Stimulated activated CD8-positive, alpha-beta memory T cell treated with anti-CD3 and anti-CD28 coated beads, Interleukin-4, amount 100 ng/mL, for 4 hours (primary cell): ENCODE measurements at places on chromosomes 12 and 14.

GRCh38 chr14:104393898-104394381 is 185.6 kb upstream of the C14orf180 start:
- DNase-seq, result peak; percentile 33

DNA sequence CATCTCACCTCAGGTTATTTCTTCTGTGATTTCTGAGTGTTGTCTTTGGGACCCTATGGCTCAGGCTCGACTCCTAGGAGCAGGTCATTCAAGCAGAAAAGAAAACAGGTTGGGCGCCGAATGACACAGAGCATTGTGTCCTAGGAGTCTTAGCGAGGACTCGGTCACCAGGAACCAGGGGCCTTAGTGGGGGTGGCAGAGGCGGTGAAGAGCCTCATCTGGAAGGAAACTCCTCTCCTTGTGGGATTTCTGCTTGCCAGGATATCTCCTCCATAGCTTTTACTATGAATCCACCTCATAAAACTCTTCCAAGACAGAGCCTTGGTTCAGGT is 630 bp downstream of the PLEKHH1 start:
- no peak for DNase-seq

DNA sequence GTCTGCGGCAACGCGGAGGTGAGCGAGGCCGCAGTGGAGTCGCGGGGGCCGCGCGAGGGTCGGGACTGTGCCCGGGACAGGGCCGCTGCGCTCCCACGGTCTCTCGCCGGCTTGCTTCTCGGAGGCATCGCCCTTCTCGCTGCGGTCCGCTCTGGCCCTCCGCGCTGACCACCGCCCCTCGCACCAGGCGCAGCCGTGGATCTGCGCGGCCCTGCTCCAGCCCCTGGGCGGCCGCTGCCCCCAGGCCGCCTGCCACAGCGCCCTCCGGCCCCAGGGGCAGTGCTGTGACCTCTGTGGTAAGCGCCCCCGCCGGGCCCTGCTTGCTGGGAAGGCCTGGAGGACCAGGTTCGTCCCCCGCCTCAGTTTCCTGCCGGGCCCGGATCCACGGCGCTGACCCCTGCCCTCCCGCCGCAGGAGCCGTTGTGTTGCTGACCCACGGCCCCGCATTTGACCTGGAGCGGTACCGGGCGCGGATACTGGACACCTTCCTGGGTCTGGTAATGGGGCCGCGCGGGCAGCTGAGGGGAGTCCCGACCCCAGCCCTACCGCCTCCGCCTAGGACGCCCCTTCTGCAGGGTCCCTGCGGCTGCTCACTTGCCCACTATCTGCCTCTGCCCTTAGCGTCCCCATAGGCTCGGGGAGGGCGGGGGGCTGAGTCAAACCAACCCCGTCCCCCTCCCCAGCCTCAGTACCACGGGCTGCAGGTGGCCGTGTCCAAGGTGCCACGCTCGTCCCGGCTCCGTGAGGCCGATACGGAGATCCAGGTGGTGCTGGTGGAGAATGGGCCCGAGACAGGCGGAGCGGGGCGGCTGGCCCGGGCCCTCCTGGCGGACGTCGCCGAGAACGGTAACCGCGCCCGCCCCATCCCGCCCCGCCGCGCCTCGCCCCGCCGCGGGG is 7.0 kb downstream of the AMN start:
- DNase-seq, result no peak

GRCh38 chr12:19382111-19382526 is 57.2 kb upstream of the AEBP2 start:
- peak; percentile 15 for DNase-seq

DNA sequence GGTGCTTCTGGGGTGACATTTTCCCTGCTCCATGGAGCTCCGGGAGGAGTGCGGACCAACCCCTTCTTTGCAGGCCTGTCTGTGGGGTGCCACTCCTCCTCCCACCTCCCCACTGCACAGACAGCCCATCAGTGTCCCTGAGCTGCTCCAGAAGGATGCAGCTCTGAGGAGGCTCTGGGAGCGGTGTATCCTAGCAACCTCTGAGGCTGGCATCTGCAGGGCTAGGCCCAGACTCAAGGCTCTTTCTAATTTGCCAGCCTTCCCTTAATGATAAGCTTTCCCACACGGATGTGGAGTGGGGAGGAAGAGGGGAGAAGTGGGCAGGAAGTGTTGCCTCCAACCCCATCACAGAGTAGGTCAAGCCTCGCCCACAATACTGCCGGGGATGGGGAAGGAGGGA is 59.7 kb downstream of the CALM1 start:
- DNase-seq, result no peak

DNA sequence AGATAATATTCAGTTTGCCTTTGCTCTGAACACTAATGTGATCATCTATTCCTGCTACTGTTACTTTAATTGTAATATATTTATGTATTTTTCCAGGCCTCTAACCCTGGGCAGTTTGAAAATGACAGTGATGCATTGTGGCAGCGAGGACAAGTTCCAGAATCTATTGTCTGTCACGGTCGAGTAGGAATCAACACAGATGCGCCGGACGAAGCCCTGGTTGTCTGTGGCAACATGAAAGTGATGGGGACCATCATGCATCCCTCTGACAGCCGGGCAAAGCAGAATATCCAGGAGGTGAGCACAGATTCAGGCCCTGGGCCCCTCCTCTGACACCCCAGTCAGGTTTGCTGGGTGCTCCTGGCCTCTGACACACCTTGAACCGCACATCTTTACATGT is 78.5 kb downstream of the MYRFL start:
- no peak for DNase-seq

DNA sequence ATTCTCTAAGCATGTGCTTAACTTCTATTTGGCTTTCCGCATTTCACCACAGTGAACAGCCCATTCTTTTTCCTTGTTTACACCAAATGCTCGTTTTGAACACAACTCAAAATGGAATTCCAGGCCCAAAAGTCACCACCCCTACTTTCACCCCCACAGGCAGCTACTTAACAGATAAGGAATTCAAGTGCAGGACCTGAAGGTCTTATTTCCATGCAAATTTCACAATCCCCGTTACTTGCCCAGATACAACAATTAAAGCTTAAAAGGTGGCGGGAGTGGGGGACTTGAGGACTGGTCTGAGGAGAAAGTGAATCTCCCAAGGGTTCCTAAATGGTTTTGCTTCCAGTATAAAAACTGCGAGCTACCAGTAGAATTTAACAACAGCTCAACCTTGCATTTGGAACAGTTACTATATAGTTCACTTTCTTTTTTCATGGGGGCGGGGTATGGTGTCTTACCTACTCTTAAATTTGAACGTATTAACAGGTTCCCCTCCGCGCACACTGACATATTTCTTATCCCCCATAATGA is 3.7 kb downstream of the USP44 start:
- DNase-seq, result no peak

DNA sequence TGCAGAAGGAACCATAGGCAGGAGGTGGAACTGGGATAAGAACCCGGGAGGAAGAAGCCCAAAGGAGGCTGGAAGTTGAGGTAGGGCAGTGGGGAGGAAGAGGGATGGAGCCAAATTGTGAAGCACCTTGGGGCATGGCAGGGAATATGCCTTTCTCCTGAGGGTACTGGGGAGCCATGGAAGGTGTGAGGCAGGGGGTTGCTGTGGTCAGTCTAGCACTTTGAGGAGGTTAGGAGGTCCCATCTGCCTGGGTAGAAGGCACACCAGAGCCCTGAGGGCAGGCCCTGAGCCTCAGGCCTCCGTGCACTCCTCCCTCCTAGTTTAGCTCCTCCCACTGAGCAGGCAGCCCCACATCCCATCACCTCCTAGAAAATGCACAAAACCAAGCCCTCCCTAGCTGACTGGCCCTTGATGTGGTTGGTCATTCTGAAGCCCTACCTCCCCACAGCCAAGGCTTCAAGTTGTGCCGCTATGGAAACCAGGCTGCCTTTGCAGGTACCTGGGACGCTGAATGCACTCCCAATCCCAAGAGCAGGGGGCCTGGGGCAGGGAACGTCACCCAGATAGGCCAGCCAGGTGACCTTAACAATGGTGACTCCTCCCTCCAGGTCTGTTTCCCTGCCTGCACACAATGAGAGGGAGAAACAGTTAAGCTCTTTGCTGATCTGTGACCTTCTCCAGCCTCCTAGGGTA is 15.1 kb downstream of the PHETA1 start:
- DNase-seq, result no peak

GRCh38 chr12:88227871-88228270 is 85.8 kb downstream of the TMTC3 start:
- DNase-seq, result no peak

DNA sequence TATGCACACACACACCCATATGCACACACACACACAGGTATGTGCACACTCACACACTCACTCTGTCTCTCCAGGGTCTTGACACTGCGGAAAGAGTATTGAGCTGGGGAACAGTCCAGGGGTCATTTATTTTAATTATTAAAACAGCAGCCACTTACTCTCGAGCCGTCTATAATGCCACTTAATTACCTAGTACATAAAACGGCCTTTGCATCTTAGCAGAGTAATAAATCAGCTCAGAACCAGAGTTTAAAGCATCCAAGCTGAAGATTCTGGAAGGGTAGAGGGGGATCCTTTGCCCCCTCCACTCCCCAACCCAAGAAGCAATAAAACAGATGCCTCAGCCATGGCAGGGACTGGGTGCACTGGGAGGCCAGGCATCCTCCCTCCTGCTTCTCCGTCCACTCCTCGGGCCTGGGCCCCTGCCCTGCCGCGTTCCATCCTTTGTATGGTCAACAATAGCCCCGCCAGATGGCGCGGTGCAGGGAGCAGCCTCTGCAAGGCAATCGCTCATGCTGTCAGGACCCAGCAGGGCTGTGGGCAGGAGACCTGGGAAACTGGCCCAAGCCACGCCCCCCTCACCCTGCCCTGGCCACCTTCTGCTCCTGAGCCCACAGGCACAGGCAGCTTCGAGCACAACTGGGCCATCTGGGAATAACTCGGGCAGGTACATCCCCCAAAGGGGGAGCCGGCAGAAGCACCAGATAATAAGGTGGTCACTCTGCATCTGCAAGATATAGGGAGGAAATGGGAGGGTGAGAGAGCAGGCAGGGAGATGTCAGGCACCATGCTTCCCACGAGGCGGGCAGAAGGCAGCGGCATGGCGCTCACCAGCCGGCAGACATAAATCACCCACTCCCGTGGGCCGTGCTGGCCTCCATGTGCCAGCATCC is 40.9 kb downstream of the CCDC85C start:
- no peak for DNase-seq

DNA sequence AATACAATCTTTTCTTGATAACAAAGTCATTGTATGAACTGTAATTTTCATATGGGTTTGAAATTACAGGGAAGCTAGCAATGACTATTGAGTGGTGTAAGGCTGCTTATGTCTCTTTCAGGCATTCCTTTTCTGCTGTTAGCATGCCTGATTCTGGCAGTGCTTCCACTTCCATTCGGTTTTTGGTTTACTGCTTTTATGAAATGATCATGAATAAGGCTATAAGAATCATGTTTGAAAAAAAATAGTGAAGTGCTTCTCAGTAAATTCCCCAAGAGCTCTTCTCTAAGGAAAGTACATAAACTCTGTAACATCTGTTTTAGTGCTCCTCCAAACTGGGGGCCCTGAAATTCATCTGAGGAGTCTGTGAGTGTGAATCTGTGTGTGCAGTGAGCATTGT is 434.0 kb upstream of the RGS6 start:
- no peak for DNase-seq

DNA sequence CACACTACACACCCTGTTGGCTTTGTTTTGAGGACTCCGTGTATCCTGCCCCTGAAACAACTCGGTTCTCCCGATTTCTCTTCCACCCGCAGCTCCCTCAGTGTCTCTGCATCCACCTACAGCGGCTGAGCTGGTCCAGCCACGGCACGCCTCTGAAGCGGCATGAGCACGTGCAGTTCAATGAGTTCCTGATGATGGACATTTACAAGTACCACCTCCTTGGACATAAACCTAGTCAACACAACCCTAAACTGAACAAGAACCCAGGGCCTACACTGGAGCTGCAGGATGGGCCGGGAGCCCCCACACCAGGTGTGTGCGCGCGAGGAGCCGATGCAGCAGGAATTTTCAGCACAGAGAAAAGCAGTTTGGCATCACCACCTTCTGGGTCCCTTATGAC is 10.5 kb downstream of the ALKBH2 start:
- no peak for DNase-seq

GRCh38 chr12:124428136-124428791 is 133.4 kb downstream of the RFLNA start:
- DNase-seq, result no peak

- no peak for DNase-seq
Measured at GRCh38 chr14:41993687-41994086, 387.0 kb downstream of the LRFN5 start.

- no peak for DNase-seq
Measured at GRCh38 chr14:95993768-95994592, 45.2 kb upstream of the C14orf132 start.

DNA sequence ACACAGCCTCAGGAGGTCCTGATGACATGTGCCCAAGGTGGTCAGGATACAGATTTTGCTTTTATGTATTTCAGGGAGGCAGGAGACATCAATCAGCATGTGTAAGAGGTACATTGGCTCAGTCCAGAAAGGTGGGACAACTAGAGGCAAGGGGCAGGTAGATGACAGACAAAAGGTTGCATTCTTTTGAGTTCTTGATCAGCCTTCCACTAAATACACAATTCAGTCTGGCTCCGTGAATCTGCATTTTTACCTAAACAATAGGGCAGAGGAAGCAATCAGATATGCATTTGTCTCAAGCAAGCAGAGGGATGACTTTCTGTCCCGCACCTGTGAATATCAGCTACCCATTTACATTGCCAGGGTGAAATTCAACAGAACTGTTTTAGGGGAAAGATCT is 178.6 kb downstream of the KSR2 start:
- DNase-seq, result no peak

DNA sequence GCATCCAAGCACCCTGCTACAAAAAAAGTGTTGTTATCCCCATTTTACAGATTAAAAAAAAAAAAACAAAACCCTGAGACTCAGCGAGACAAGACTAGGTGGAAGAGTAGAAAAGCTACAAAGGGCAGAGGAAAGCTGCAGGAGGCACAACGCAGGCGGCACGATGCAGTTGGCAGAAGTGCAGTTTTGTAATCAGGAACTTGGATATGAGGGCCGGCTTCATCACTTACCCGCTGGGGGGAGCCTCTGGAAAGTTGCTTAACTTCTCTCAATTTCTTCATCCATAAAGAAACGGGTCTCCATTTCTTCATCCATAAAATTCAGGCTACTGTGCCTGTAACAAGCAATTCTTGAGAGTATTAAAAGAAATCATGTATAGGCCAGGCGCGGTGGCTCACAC is 33.1 kb upstream of the CCDC60 start:
- DNase-seq, result no peak

DNA sequence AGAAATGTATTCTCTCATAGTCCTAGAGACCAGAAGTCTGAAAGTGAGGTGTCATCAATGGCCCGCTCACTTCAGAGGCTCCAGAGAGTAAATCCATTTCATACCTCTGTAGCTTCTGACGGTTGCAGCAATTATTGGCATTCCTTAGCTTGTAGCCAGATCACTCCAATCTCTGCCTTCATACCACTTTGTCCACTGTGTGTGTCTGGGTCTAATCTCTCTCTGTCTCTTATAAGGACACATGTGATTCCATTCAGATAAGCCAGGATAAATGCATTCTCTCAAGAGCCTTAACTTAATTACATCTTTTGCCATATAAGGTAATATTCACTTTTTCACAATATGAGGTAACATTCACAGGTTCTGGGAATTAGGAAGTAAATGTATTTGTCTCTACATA is 365.7 kb downstream of the GXYLT1 start:
- no peak for DNase-seq

- DNase-seq, result no peak
Measured at GRCh38 chr12:63079791-63080502, 71.1 kb downstream of the AVPR1A start.

GRCh38 chr12:85872497-85873091 is 1.5 kb upstream of the NTS start:
- no peak for DNase-seq

- DNase-seq, result no peak
Measured at GRCh38 chr12:31756977-31757420, 28.2 kb upstream of the AMN1 start.
